Skeletal muscle cell (primary cell): ENCODE measurements at places on chromosomes 7 and 10.
A peak's percentile ranks its signal among the peaks of the same experiment; 100 is the strongest.

DNA sequence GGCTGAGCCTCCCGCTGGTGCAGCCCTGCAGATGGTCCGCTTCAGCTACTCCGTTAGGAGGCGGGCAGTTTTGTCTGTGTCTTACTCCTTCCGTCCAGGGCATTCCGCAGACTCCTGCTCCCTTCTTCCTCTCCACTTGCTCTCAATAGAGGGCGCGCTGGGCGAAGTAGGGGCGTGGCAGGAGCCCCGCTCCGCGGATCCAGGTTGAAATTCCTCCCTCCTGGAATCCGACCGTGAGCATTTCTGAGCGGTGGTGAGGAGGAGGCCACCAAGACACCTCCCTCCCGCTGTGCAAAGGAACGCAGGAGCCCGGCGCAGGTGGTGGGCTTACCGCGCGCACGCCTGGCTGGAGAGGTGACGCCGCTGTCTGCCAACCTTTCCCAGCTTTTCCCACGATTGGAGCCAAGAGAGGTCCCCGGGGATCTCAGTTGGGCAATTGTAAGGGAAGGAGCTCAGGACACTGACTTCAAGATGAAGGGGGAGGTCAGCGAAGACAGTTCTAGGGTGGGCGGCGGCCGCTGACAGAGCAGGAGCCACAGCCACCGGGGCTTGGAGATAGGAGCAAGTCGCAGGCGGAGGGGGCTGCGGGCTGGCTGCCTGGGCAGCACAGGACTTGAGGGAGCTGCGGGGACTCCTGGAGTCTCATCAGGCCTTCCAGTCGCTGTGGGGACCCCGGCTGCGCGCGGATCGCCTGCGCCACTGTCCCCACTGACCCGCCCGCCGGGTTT is 1011.3 kb downstream of the XPNPEP1 start:
- peak; percentile 34 for DNase-seq

- no peak for DNase-seq
These were observed 100.5 kb downstream of the TACC2 start for GRCh38 chr10:122089311-122090017.

GRCh38 chr10:23047201-23048050 is 48.0 kb upstream of the MSRB2 start:
- no peak for DNase-seq

DNA sequence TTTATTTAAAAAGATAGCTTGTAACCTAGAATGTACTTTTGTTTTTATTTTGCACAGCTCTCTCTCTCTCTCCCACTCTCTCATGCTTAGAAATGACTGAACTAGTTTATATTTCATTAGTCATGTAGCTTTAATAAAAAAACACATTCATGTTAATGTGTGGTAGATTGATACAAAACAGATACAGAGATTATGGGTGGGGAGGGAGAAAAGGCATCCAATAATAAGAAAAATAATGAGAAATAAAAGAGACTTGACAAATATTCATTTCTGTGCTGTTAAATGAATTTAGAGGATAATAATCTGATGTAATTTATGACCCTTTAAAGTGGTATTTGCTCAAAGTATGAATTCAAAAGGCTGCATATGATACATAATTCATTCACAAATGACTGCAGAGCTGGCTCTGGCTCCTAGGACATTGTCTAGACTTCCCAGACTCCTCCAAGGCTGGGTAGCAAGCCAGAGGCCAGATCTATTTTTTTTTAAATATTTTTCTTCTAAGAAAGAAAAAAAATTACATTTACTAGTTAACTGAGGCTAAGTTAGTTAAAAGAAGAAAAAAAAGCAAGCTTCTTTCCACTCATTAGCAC is 105.7 kb upstream of the DNAJB12 start:
- DNase-seq = no peak

DNA sequence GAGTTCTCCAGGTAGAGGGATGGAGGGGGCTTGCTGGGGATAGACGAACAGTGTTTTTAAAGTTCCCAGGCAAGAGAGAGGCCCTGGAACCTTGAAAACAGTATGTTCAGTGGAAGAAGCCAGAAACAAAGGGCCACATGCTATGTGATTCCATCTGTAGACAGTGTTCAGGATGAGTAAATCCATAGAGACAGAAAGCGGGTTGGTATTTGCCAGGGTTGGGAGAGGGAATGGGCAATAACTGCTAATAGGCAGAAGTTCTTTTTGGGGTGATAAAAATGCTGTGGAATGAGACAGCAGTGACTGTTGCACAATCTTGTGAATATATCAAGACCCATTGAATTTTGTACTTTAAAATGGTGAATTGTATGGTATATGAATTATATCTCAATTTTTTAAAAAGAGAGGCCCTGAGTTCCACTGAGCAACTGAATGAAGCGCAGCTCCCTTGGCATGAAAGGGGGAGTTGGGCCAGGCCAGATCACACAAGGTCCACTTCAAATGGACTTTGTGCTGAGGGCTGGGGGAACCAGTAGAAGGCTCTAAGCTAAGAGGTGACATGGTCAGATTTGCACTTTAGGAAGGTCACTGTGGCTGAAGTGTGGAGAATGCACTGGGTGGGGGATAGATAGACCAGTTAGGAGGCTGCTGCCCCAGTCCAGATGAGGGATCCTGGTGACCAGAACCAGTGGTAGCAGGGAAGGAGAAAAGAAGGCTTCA is 34.0 kb downstream of the LEP start:
- no peak for DNase-seq

- DNase-seq = no peak
These were observed 99.2 kb downstream of the SUGCT start for GRCh38 chr7:40234046-40234445.

DNA sequence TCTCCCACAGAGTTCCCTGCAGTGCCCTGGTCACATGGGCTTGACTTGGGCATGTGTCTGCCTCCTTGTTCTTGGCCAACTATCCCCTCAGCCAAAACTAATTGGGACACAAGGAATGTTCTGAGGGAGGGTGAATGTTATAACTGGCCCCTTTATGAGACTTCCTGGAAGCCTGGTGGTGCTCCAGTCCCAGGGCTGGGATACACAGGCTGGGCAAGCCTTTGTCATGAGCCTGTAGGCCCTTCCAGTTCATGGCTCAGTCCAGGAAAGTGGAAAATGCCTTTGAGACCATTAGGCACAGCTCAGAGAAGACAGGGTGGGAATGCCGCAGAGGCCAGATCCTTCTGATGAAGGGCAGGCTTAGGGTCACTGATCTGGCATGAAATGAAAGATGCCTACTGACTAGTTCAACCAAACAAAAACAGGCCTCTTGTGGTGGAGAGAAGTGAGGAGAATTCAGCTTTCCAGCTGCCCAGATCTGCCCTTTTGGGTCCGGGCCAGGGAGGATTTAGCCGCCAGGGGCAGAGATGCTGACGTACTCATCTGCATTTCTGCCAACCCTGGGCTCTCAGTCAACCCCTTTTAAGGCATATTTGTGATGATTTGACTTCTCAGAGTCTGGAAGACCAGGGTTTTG is 961.5 kb downstream of the KCNMA1 start:
- DNase-seq = no peak

DNA sequence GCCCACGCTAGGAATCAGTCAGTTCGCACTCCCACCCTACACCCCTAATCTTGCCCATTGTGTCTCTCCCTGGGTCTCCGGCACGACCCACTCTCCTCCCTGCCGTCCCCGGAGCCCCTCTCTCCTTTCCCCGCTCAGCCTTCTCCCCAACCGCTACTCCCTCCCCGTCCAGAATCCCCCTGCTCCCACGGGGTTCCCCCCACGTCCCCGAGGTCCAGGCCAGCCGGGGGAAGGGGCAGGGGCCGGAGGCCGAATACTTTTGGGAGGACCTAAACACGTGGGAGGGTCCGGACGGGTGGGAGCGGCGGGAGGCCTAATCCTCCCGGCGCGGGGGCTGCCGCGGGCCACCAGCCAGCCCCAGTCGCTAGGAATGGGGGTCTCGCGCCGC is 560 bp downstream of the RARRES2 start:
- DNase-seq = no peak

DNA sequence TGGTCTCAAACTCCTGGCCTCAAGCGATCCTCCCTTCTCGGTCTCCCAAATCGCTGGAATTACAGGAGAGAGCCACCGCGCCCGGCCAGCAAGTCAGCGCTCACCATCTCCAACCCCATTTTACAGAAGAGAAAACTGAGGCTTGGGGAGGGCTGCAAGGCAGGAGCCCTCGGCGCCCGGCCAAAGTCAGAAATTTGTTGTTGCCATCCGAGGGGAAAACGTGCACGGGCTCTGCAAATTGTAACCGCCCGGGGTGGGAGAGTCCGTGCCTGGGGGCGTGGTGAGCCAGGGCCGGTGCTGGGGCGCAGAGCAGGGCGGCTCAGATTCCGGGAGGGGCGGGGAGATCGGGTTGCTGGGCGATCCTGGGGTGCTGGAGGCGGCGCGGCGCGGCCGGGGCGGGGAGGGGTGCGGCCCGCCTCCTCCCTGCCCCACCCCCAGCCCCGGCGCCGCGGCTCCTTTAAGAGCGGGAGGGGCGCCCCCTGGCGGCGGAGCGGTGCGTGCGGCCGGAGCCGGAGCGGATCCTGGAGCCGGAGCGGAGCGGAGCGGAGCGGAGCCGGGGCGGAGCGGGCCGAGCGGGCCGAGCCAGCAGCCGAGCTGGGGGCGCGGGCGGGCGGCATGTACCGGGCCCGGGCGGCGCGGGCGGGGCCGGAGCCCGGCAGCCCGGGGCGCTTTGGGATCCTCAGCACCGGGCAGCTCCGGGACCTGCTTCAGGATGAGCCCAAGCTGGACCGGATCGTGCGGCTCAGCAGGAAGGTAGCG is at the start of gene VPS37D:
VPS37D (plus strand) TSS at position 488 of the 759 bp plus-strand sequence; CDS start at position 616, 128 bp downstream.
- DNase-seq = peak; percentile 57

DNA sequence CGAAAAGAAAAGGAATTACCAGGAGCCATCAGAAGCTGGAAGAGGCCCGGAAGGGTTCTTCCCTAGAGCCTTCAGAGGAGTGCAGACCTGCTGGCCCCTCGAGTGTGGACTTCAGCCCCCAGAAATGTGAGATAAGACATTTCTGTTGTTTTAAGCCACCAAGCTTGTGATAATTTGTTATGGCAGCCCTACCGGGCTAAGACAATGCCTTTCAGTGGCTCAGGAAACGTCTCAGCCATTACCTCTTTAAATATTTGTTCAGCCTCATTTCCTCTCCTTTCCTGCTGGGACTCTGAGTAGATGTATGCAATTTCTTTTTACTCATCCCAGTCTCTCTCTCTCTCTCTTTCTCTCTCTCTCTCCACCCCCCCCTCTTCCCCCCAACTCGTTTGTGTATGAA is 174.7 kb upstream of the GRB10 start:
- no peak for DNase-seq

- no peak for DNase-seq
These were observed 22.2 kb upstream of the EXOC4 start for GRCh38 chr7:133230591-133231194.

DNA sequence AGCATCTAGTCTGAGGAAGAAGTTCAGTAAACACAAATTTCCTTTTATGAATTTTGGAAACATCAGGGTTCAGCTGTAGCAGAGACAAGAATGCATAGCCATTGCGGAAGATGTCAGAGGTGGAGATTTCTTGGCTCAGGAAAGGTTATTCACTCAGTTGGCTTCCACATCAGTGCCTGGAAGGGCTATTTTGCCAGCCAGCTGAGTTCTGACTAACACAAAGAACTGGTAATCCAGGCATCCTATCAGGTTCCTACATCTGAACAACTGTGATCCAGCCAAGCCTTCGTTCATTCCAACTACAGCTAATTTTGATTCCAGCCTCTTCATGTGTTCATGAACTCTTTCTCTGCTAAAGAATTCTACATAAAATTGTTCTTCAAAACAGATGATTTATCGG is 965.6 kb downstream of the XPNPEP1 start:
- no peak for DNase-seq

- DNase-seq = no peak
These were observed 284.9 kb upstream of the AOAH start for GRCh38 chr7:37009125-37009675.

GRCh38 chr10:49817845-49818244 is 55.7 kb upstream of the OGDHL start:
- DNase-seq = no peak

GRCh38 chr10:12255048-12255447 is 59.1 kb downstream of the CDC123 start:
- no peak for DNase-seq

DNA sequence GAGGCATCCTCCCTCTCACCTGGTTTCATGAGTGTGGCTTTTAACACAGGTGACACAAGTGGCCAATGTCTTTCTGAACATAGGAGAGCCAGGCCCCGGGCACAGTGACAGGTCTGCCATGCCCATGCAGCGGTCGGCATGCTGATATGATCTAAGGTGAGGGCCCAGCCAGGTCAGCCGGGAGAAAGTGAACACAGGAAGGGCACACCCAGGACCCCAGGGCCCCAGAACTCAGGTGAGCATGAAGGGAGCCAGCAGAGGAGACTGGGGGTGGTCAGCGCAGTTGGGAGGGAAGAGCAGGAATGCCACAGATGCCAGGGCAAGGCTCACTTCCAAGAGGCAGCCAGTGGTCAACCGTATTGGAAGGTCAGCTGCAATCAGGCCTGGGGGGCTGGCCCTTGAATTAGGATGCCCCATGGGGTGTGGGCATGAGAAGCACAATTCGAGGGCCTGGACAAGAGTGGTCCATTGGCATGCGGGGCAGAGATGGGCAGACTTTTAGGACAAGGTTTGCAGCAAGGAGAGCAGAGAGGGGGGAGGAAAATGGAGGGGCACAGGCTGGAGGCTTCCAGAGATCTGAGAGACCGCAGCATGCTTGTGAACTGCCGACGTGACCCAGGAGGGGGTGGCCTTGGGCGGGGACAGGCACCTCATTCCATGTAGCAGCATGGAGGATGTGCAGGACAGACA is 3.9 kb upstream of the INPP5A start:
- DNase-seq = no peak

DNA sequence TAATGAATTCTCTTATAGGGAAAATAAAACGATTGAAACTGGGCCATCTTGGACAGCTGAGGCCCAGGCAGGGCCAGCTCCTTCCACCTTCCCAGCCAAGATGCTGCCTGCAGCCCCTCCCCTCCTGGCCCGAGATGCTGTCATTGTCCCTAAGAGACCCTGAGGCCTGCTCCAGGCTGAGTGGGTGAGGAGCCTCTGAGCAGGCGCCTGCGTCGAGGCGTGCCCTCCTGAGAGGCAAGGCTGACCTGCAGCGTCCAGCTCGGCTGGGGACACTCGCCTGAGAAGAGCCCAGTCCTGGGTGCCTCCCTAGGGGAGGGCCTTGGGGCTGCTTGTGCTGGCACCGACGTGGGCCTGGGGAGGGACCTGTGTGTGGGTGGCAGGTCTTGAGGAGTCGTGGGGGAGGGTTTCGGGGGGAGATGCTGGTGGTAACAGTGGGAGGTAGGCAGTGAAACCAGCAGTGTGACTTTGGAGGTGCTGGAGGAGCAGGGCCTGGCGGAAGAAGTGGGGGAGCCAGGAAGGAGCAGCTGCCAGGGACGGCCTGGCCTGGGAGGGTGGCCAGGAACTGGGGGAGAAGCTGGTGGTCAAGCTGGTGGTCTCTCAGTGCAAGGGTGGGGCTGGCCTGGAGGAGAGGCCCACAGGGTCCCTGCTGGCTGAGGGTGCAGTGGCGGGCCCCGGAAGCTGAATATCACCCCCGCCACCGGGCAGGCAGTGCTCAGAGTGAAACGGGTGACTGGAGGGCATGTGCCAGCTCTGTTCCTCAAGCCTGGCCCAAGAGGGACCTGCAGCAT is 7.9 kb downstream of the GPR146 start:
- DNase-seq = no peak
